ENCODE measurements at places on chromosomes 3 and 15.

DNA sequence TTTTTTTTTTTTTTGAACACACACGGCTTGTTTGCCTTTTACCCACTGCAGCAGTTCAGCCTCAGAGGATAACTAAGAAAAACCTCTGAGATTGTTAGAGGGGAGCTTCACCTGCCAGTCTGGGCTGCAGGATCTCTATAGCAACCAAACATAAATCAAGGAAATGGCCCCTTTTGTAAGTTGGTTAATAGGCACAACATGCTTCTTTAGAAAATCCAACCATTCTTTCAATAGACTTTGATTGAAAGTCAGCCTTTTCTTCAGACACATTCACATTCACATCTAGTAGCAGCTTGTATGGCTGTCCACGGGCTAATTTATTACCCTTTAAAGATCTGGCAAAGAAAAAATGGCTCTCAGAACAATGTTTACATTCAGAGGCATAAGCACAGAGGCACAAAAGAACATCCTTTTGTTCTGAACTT, 136.6 kb upstream of the RARB start:
- no peak for DNase-seq

- DNase-seq, result no peak
Observed at GRCh38 chr3:165742351-165742750, 94.9 kb downstream of the BCHE start.

DNA sequence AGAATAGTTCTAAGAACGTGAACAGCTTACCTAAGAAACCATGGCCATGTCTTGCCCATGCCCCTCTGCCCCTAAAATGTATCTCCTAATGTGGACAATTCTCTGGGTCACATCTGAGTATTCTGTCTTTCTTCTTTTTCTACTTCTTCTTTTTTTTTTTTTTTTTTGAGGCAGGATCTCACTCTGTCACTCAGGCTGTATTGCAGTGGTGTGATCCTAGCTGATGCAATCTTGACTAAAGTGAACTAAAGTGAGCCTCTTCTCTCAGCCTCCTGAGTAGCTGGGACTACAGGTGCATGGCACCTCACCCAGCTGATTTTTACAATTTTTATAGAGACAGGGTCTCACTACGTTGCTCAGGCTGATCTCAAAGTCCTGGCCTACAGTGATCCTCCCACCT, 204.8 kb upstream of the ZPLD1 start:
- no peak for DNase-seq

DNA sequence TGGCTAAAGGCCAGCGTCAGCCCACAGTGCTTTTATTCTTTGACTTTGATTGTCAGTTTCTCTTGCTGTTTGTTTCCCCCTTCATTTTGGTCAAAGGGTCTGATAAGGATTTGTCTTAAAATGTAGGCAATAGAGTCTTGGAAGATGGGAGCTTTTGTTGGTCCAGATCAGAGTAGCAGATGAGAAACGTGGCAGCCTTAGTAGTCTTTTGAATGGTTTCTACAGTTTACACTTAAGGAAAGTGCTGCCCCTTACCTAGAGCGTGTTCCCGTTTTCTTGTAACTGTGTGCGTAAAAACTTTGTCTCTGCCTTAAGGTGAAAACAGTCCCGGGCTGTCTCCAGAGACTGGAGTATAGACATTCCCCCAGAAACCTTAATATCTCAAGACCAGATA, 630 bp downstream of the LXN start:
- DNase-seq, result no peak

DNA sequence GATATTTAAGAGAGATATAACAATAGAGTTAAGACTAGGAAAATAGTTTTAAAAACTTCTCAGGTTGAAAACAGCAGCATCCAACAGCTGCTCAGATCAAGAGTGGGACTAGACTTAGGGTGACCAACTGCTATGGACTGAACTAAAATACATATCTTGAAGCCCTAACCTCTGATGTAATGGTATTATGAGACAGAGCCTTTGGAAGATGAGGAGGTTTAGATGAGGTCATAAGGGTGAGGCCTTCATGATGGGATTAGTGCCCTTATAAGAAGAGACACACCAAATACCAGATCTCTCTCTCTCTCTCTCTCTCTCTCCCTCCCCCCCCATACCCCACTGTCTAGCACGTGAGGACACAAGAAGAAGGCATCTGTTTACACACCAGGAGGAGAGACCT, 37.4 kb upstream of the GALNT15 start:
- DNase-seq, result no peak

- DNase-seq, result no peak
Observed at GRCh38 chr15:66771351-66771650, 69.3 kb downstream of the SMAD6 start.

GRCh38 chr15:96792216-96792615, 461.7 kb downstream of the NR2F2 start:
- no peak for DNase-seq

GRCh38 chr3:23341147-23341838, 138.2 kb downstream of the UBE2E2 start:
- DNase-seq, result no peak

GRCh38 chr3:32620611-32621310, 50.1 kb upstream of the DYNC1LI1 start:
- DNase-seq, result no peak

DNA sequence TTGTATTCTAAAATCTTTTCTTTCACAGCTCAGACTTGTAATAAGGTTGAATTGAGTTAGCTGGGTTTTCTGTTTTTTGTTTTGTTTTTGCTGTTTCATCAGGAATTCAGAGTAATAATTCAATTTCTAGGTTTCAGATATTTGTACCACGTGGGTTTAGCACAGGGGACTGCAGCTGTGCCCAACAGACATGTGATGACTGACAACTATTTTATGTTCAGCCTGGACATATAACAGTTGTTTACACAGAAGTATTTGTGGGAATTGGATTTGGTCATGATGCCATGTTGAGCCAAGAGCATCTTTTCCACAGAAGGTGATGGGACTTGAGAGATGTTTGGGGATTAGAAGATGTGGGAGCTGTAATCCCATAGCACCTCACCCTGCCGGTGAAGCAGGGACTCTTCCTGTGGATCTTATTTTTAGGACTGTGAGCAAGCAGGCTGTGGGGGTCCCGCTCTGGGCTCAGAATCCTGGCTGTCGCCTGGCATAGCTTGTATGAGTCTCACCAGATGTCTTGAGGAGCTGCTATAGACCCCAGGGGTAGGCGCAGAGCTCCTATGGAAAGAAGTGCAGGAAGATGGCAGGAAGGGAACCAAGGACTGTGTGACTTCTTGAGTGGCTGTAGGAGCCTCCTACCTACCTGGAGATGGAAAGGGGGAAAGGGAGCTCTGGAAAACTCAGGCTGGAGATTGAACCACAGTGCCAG, 23.7 kb downstream of the PXYLP1 start:
- no peak for DNase-seq

- no peak for DNase-seq
Observed at GRCh38 chr3:155079468-155079745, 712 bp upstream of the MME start.

- DNase-seq, result no peak
Observed at GRCh38 chr15:37847776-37848175, 86.7 kb upstream of the TMCO5A start.

GRCh38 chr3:186511245-186511644, 32.9 kb downstream of the CRYGS start:
- DNase-seq, result no peak

DNA sequence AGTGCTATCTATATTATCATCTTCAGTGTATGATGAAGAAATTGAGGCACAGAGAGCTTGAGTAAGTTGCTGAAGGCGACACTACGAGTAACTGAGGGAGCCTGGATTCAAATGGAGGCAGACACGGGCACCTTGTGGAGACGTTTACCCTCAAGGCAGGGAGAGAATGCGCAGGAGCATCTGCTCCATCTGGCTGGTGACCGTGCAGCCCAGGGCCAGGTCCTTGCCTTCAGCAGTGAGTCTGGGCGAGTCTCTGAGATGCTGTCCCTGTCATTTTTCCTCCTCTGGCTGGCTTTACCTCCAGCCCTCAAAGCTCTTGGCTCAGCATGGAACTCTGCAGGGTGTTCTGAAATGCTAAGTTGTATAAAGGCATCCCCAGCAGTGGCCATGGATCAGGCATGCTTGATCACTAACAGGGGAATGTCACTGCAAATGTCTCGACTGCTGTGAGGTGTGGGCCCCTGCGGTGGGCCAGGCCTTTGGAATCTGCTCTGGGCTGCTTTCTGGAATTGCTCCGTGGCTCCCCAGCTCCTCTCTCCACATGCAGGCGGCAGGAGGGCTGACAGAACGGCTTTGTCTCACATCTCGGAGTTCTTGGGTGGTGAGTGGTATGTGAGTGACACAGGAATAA, 19.7 kb downstream of the SPSB4 start:
- no peak for DNase-seq

DNA sequence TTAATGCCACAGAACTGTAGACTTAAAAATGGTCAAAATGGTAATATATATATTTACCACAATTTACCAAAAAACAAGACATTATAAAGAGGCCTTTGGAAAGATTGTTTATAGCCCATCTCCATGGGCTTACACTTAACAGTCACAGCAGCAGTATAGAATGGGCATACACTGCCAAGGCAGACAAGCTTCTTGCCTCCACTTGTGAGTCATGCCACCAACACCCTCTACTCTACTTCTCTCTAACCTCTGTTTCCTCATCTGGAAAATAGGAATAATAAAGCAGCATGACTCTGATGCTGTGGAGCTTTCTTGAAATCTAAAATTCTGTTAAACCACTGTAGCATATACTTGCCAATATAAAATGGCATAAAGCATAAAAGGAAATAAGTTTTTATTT, 14.4 kb upstream of the GPR156 start:
- no peak for DNase-seq

DNA sequence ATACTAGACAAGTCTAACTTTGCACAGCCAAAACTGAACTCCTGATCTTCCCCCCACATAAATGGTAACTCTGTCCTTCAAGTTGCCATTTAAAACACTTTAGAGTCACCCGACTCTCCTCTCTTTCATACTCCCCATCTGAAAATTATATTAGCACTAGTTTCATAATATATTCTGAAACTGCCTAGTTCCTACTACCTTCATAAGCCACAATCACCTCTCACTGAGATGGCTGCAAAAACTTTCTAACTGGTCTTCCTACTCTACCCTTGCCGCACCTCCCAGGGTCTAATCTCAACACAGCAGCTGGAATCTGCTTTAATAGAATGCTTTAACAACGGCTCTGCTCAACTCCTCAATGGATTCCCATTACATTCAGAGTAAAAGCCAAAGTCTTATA, 55.0 kb downstream of the GLB1 start:
- no peak for DNase-seq

GRCh38 chr3:50205413-50206276, 574 bp downstream of the SLC38A3 start:
- DNase-seq, result no peak
